ENCODE measurements at places on chromosomes 2 and 18. TPM values are rescaled to one million over a fixed set of nuclear protein-coding genes. Genes with fewer than 3 reads are reported as not detected.

DNA sequence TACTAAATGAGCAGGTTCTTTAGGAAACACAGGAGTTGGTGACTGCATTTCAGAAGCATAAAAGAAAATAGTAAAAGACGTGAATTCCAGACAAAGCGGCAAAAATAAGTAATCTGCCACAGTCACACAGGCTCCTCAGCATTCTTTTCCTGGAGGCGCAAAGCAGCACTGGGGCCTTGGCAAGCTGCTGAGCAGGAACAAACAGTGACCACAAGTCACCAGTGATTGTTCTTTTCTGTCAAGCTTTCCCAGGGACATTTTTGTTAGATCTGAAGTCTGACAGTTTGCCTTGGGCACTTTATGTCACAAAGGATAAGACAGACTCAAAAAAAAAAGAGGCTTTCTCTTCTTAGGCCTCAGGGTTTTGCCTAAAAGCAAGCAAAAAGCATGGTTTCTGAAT is 216.2 kb downstream of the CDH20 start:
- no peak for DNase-seq

DNA sequence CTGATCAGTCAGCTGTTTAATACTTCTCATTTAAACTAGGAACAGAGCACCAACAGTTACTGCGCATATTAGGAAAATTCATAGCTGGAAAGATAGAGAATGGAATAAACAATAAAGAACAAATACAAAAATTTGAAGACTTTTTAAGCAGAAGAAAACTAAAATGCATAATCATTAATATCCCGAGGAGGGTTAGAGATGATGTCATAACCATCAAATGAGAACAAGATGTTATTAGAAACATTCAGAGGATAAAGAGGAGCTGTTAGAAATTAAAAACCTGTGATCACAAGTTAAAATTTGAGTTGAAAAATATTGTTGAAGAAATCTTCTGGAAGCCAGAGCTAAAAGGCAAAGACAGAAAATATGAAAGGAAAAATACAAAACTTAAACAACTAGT is 54.0 kb upstream of the ALKAL2 start:
- DNase-seq, result no peak

GRCh38 chr2:157179324-157180105 is 78.0 kb upstream of the GALNT5 start:
- DNase-seq, result no peak

DNA sequence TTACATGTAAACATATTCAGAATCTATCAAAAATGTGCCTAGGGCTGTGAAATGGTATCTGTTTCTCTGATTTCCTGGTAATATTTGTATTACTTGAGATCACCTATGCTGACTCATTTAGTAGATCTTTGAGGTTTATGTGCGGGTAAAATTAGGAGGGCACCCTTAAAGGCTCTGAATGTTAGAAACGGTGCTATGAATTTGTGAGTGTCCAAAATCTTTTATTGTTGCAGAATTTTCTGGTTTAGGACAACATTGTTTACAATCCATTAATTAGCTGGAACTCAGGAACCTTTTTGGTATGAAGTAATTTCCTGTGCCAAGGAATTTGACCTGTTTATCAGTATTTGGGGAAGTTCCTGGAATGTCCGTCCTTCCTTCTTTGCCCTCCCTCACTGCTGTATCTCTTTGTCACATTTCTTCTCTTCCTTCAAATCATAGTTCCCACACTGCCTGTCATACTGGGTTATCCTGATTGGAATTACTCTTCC is 130.5 kb downstream of the TANC1 start:
- DNase-seq, result no peak

DNA sequence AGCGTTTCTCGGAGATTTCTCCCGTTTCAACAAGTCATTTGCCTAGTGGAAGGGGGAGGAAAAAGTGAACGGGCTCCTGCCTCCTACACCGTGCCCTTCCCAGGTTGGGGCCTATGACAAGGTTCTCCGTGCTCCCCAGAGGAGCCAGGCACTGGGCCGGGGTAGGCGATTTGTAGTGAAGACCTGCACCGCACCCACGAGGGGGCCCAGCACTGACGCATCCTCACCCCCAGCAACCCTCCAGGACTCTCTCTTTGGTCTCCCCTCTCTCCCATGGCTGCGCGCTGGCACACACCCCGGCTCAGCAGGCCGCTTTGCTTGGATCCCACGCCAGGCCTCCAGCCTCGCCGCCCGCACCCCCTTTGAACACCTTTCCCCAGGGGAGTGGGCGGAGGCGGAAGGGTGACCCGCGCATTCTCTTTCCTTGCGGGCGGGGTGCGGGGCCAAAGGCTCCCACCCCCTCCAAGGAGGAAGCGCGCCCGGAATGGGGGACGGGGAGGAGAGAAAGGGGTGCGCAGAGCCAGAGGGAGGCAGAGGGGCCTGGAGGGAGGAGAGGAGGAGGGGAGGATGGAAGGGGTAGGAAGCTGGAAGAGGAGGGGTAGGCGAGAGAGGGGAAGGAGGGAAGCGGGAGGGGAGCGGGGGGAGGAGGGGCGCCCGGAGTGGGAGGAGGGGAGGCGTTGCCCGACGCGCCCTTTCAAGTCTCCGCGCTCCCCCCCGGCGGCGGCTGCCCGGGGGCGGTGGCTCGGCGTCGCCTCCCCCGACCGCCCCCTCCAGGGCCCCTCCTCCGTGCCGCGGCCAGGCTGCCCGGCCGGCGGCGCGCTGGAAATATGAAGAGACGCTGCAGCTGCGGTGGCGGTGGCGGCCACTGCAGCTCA is at the start of gene APCDD1:
Gene APCDD1 (plus strand): TSS at position 830 of the 875 bp plus-strand sequence. CDS start 347 bp downstream, outside the sequence.
- no peak for DNase-seq

GRCh38 chr2:122244598-122245229 is 489.3 kb downstream of the TSN start:
- no peak for DNase-seq

Gene ASB18
- not detected for total RNA-seq

DNA sequence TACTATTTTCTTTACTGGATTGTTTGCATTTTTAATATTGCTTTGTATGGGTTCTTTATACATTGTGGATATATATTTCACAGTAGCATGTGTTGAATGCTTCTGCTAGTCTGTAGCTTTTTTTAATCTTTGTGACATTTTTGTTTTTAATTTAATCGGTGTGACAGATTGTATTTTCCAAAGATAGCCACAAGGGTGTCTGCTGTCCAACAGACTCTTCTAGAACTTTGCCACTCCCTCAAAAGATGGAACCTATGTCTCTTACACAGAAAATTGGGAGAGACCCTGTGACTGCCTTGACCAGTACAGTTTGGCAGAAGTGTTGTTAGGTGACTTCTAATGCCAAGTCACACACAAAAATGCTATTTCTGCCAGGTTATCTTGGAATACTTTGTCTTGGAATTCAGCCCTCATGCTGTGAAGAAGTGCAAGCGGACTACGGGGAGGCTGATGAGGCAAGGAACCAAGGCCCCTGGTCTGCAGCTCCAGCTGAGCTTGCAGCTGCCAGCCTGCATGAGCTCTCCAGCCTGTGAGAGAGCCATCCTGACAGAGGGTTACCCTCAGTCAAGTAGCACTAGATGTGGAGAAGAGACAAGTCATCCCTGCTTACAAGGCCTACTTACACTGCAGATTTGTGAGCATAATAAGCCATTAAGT is 110.8 kb downstream of the TDRD15 start:
- no peak for DNase-seq

GRCh38 chr2:75287624-75288316 is 88.5 kb upstream of the TACR1 start:
- no peak for DNase-seq

DNA sequence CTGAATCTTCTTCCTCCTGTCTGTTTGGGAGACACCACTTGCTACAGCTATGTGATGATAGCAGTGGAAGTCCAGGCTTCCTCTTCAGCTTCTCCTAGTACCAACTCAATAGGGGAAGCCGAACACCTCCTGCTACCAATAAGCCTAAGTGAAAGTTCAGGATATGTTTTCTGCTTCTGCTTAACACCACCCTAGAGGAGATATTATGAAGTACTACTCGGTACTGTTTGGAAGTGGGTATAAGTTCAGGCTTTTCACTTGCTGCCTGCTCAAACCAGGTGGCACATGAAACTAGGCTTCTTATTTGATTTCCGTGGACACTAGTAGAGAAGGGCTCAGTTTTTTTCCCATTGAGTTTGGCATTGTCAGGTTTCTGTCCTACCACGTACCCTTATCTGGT is 99.8 kb downstream of the PTPN4 start:
- no peak for DNase-seq

- DNase-seq, result no peak
Observed at GRCh38 chr2:25853038-25853638, 25.1 kb downstream of the ASXL2 start.

Data from activated CD4-positive, alpha-beta memory T cell treated with anti-CD3 and anti-CD28 coated beads, Interleukin-2, amount 10 ng/mL, durations not matched to agents 7 days and 5 days (primary cell).